ENCODE measurements at places on chromosomes 5 and 9.

DNA sequence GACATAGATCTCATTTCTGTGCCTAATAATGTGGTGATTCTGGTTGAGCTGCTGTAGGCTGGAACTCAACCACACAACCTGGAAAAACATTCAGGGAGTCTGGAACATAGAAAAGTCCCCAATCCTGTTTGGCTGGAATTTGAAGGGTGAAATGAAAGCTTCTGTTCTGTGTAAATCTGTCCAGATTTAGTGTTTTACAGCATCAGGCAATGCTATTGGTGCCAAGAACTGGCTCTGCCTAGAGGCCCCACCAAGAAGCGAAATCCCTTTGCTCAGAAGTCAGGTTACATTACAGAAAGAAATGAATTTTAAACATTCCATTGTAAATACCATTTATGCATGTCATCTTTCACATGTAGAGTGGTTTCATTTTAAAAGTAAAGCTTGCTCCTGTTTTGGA lies 56.3 kb downstream of the TMEM174 start:
- no peak for DNase-seq

DNA sequence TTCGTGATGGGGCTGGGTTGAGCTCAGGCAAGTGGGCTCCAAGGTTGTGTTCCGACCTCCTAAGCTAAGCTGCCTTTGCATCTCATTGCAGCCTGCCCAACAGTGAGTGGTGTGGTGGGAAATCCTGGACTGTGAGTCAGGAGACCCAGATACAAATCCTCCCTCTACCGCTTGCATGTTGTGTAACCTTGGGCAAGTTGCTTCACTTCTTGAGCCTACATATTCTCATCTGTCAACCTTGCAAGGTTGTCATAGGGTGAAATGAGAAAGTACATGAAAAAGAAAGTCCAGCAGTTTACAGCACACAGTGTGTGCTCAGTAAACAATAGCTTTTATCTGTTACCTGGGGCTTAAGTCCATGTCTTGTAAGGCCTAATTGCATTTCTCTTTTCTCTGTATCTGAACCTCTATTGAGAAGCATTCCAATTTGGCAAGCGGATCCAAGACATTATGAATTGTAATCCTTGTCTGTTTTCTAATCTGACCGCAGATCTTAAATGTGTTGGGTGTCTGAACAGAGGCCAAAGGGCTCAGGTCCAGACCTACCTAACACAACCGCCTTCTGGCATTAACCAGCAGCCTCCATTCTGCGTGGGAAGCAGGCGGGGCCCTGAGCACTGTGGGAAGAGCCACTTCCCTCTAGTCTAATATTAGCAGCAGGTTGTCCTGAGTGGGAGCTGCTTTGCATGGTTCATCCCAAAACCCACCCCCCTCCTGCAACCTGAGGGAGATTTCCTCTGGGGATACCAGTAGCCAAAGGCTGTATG lies 1.8 kb upstream of the GALNT12 start:
- DNase-seq, result no peak

- no peak for DNase-seq
Measured at GRCh38 chr5:150600616-150601490, 39.6 kb upstream of the SYNPO start.

DNA sequence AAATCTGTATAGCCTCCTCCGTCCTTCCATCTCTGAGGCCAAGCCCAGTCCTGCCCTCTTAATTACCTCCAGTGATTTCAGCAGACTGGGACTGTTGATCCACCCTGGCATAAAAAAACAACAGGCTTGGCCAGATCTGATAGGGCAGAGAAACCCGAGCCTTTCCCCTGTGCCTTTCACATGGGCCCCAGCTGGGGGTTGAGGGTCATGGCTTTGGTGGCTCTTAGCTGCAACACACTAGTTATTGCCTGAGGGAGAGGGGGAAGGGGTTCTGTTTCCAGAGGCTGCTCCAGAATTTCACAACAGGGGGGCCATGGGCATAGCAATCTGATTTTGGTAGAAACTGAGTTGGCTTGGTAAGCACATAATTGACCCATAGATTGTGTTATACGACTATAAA lies 21.2 kb upstream of the PANK3 start:
- DNase-seq, result no peak

DNA sequence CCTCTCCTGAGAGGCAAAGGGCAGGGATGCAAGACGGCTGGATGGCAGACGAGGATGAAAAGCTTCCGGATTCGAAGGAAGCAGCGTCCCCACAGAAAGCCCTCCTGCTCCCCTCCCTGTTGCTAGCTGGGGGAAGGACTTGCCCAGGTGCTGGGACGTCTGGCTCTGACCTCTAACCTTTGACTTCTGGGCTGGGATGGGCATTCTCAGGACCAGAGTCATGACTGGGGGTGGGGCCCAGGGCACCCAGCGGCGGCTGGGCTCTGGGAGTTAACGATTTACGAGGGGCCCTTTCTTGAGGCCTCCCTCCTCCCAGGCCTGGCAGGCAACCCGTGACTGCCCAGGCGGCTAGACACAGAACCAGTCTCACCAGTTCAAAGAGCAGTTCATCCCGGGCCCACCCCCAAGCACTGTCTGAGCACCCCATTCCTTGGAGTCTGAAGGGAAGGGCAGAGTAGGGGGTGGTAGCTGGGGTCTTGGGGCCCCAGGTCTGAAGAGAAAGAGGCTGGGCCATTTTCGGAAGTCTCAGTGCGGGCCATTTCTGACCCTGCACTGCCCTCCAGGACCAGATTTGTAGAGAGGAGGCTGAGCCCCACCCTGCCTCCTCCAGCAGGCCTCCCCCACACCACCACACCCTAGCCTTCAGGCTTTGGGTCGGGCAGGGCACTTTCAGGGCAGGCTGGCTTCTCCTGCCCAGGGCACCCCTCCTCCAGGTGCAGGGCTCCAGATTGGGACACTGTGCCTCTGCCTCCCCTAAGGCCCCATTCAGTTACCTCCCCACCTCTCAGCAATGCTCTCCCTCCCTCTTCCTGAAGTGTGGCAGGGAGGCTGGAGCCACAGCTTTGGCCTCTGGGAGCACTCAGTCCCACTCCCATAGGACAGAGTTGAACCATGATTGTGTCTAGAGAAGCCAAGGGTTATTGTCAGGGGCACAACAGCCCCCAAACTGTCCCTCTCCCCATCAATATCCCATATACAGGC lies 5.0 kb upstream of the CXXC5 start:
- no peak for DNase-seq

DNA sequence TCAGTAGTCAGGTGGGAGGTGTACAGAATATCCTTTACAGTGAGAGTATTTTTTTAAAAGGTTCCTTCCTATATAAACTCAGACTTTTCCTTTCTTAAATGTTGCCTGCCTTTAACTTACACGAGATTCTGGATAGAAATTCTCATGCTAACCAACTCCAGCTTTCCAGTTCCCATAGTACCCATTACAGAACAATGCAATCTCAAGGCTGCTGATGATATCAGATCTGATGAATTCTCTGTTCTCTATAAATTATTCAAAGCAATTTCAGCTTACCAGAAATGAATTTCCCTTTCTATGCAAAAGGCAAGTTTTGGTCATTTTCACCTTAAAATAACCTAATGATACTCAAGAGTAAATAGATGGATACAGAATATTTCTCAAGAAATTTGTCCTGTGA lies 90.3 kb downstream of the NUDT12 start:
- DNase-seq, result no peak

Data from thymus (tissue), 14 donors.